Omental fat pad (tissue), 4 donors: ENCODE measurements at places on chromosomes 1 and 21. TPM values are rescaled to one million over a fixed set of nuclear protein-coding genes. Genes with fewer than 3 reads are reported as not detected.

KIF21B gene
- total RNA-seq, result 6.1 TPM

FMO4 gene
- total RNA-seq, result 6.2 TPM

DNA sequence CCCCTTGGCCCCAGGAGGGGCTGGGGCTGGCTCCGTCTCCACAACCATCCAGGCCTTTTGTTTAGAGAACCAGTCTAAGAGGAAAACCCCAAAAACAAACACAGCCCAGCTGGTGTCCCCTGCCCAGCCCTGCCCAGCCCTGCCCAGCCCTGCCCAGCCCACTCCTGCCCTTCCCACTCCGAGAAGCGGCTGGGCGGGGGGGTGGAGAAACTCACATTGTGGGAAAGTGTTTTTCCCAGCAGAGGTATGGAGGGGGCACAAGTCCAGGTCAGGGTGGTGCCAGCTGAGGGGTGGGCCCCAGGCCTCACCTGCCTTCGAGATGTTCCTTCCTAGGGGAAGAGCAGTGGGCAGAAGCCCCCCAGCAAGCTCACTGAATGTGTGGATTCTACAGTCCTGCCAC is 10.0 kb upstream of the FAM131C start:
- DNase-seq, result no peak

GRCh38 chr21:24369278-24369677 is 1238.0 kb downstream of the MRPL39 start:
- DNase-seq, result no peak

GRCh38 chr1:180154003-180154324 is 705 bp upstream of the QSOX1 start:
- no peak for DNase-seq

PTPN7 gene
- 2.9 TPM for total RNA-seq

INSRR gene
- 0.12 TPM for total RNA-seq

GRCh38 chr21:17819877-17820229 is 697 bp upstream of the C21orf91 start:
- peak; percentile 29 for DNase-seq

GRCh38 chr1:178581351-178582303 is 68.7 kb downstream of the TEX35 start:
- DNase-seq, result no peak

SCMH1 gene
- total RNA-seq, result 42.8 TPM

TATDN3 gene
- total RNA-seq, result 11.4 TPM

PODN gene
- 99.8 TPM for total RNA-seq

TRIM46 gene
- total RNA-seq, result 0.36 TPM

ST6GALNAC3 gene
- 18.1 TPM for total RNA-seq

GRCh38 chr1:184399192-184399847 is 12.5 kb downstream of the C1orf21 start:
- DNase-seq, result no peak

SLC6A17 gene
- total RNA-seq, result not detected

- no peak for DNase-seq
Measured at GRCh38 chr1:56390232-56390867, 189.0 kb downstream of the PLPP3 start.

ACP6 gene
- 15.1 TPM for total RNA-seq

- no peak for DNase-seq
Measured at GRCh38 chr1:209686322-209686721, 11.1 kb downstream of the G0S2 start.

DNA sequence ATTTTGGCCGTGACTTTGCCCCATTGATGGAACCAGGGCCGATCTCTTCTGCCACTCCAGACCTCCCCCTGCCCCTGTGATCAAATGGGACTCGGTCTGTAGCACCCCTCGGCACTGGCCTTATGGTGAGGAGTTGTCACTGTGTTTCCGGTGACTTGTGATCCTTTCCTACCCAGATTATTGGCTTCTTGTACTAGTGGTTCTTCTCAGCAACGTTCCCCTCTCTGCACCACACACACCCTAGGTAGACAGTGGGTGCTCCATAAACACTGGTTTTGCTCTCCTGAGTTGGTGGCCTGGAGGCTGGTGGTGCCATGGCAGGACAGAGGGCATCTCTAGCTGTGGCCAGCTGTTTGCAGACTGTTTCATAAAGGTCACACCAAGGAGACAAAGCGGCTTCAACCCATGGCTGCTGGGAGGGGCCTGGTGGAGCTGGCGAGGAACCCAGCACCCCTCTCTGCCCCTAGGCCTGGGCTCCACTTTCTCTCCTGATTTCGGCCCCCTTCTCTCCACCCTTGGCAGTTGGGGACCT is 50.7 kb downstream of the DHRS3 start:
- DNase-seq, result no peak

DNA sequence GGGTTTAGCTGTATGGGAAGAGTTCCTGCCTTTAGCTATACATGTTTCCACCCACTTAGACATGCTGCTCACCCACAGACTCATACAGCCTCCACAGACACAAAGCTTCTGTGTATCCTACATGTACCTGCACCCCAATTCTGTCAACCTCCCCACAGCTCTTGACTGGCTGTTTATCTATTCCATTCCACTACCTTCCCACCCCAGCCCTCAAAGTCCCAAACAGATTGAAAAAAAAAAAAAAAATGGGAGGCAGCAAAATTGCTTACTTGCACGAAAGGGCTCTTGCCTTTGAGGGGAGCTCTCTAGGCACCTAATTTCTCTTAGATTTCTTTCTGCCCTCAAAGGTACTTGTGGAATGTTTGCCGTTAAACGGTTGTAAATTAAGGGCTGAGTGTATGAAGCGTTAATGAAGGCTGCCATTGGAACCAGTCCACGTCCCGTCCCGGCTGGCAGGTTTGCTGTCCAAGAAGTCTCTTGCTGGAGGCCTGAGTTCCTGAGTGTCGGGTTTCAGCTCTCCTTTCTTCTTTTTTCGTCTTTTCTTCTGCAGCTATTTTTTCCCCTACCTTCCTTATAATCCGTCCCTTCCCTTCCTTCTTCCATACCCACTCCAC is 43.6 kb downstream of the PBX1 start:
- DNase-seq, result no peak

GRCh38 chr1:27018316-27018715 is 5.7 kb upstream of the TENT5B start:
- no peak for DNase-seq

DNA sequence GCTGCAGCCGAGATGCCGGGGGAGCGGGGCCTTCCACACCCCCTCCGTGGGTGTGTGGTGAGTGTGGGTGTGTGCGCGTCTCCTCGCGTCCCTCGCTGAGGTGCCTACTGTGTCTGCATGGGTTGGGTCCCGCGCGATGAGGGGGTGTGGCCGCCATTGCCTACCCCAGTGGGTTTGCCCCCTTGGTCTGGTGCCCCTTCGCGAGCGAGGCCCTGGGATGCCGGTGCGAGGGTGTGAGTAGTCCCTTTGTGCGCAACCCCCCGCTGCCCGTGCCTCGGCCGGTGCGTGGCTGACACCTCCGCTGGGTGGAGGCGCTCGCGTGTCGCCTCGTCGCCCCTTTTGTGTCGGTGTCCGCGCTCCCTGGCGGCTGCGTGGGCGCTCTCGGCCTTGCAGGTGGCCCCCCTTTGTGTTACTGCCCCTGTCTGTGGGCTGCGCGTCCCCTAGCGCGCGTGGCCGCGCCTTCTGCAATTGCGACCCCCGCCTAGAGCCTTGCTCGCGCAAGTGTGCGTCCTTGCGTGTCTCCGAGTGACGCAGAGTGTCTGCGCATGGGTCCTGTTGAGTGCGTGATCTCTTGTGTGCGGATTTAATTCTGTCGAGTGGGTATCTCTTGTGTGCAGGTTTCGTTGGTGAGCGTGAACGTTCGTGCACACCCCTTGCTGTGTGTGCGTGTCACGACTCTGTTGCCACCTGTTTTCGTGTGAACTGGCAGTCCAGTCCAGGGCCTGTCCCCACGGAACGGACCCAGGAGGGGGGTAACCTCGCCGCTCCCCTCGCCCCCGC is 553 bp downstream of the TTC3 start:
- no peak for DNase-seq

TMEM269 gene
- total RNA-seq, result 0.46 TPM

GRCh38 chr1:226029568-226030225 is 30.6 kb upstream of the SDE2 start:
- no peak for DNase-seq

SH3D21 gene
- total RNA-seq, result 0.63 TPM

ISG15 gene
- 35.1 TPM for total RNA-seq

GRCh38 chr21:33478935-33479678 is 667 bp downstream of the TMEM50B start:
- no peak for DNase-seq

- no peak for DNase-seq
Measured at GRCh38 chr1:180243517-180244221, 13.6 kb downstream of the LHX4 start.

FCGR2B gene
- total RNA-seq, result 38.6 TPM

DNA sequence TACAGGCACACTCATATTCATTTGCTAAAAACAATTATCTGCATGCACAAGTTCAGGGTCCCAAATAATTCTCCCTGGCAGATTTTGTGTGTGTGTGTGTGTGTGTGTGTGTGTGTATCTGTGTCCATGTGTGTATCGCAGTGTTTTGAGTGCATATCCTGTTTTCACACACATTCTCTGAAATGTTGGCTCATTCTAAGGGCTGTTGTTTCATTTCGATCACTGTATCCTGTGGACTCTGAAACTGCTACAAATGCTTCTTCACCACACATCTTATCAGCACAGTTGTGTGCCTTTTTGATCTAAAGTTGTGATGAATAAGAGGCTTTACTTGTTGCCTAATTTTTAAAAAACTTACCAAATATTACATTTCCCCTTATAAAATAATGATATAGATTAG is 34.6 kb downstream of the NR5A2 start:
- no peak for DNase-seq

DNA sequence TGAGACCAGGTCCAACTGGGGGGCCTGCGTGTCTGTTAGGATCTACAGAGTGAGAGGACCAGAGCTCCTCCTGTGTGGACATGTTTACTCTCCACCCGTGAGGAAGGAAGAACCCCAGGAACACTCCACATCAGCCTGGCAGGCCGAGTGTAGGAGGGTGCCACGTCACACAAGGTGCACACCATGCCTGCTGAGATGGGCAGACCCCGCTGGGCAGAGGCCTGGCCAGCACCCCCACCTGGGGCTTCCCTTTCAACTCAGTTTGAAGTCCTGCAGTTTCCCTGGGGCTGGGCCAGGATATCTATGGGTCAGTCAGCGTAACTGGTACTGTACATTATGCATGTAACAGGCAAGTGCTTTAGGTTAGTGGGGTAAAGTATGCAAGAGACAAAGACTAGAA is 30.1 kb upstream of the PCBP3 start:
- no peak for DNase-seq

FAM72D gene
- total RNA-seq, result 0.24 TPM

GRCh38 chr1:150560011-150560438 is 10.8 kb downstream of the ADAMTSL4 start:
- no peak for DNase-seq

FASLG gene
- not detected for total RNA-seq

- no peak for DNase-seq
Measured at GRCh38 chr1:83950106-83950661, 48.7 kb downstream of the TTLL7 start.

SLC35F3 gene
- total RNA-seq, result not detected

DNA sequence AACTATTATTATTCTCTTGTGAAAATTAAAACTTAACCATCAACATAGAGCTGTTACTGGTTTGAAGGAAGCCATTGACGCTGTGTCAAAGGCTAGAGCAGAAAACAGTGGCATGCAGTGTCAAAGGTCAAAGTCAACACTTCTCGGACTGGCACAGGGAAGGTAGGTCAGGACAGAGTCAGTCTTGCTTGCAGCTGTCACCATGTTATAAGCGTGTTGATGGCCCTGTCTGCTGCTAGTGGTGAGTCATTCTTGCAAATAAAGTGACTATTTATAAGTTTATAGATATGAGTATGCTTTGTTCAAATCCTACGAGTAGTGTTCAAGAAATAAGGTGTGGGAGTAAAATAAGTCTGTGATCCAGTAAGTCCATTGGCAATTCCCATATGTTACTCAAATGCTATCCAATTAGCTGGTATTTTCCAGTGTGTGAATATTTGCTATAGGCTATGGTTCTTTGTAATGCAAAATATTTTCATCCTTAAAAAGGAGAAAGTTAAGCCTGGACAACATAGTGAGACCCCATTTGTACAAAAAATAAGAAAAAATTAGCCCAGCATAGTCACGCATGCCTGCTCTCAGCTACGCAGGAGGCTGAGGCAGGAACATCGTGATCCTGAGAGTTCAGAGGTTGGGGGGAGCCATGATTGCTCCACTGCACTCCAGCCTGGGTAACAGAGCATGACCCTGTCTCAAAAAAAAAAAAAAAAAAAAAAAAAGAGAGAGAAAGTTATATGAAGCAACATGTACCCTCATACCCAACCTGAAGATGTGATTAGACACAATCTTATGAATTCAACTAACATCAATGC is 26.3 kb upstream of the TINAGL1 start:
- DNase-seq, result no peak

DNA sequence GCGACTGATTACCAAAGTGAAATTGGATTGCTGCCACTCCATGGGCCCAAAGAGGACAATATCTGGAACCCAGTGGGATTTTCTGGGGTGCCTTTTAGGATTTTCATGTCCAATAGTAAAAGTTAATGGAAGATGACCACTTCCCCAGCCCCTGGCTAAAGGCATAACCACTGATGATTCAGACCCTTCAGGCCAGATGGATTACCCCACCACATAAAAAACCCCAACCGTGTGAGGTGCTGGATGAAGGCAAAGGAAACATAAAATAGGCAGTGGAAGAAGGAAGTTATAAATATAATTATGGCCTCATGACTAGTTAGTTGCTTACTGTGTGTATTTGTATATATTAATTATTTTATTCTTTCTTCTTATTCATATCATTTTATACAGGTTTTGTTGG is 40.2 kb upstream of the IL10 start:
- DNase-seq, result no peak

B3GALT6 gene
- 23.0 TPM for total RNA-seq

- no peak for DNase-seq
Measured at GRCh38 chr1:193402037-193402436, 215.6 kb upstream of the B3GALT2 start.

GRCh38 chr1:41241354-41241748 is 755 bp downstream of the SCMH1 start:
- DNase-seq, result no peak

GRCh38 chr1:57966751-57967406 is 543.0 kb upstream of the DAB1 start:
- DNase-seq, result no peak

GRCh38 chr1:9782897-9783296 is 40.9 kb downstream of the CLSTN1 start:
- no peak for DNase-seq

- no peak for DNase-seq
Measured at GRCh38 chr1:22717037-22717760, 6.6 kb downstream of the EPHB2 start.

CRP gene
- 0.38 TPM for total RNA-seq
